ENCODE measurements at places on chromosomes 1 and 21. TPM values are rescaled to one million over a fixed set of nuclear protein-coding genes. Genes with fewer than 3 reads are reported as not detected.
A peak's percentile ranks its signal among the peaks of the same experiment; 100 is the strongest.

DNA sequence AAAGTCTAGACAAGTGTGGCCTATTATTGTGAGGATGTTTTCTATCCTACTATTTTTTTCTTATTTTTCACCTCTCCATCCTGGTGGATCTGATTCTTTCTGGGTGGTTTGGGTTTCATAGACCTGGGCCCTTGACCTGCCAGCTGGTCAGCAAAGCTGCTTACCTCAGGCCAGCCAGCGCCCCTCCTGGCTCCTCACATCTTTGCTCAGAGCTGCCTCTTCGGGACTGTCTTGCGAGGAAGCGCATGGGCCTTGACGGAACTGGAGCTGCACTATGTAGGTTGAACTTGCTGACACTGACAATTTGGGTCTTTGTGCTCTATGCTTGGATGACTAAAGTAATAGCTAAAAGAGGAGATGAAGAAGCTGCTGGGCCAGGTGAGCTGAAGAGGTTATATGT lies 138.5 kb upstream of the SYT6 start:
- DNase-seq: no peak

- no peak for DNase-seq
Observed at GRCh38 chr1:11494771-11495170, 15.8 kb downstream of the DISP3 start.

Gene OR6N1
- not detected for total RNA-seq

DNA sequence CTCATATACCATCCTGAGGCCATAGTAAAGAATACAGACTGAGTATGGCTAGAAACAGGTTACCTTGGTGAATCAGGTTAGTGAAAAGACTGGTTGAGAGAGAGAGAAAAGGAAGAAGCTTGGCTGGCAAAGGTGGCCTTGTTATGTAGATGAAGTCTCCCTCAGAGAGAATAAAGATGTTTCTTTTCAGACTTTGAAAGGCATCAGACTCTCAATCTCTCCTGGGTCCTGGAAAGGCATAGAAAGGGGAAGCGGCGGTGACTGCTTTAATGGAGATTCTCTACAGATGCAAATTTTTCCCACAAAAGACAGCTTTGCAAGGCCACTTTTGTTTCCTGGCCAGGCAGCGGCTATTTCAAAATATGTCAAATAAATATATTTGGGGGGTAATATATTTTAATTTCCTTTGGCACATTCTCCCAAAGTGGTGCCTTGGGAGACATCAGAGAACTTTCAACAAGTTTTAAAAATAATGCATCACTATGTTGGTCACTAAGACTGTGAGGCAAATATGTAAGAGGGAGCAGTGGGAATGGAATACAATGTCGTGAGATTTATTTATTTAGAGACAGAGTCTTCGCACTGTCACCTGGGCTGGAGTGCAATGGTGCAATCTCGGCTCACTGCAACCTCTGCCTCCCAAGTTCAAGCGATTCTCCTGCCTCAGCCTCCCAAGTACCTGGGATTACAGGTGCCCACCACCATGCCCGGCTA lies 46.1 kb downstream of the NPHS2 start:
- no peak for DNase-seq

Gene FAM151A
- not detected for total RNA-seq

DNA sequence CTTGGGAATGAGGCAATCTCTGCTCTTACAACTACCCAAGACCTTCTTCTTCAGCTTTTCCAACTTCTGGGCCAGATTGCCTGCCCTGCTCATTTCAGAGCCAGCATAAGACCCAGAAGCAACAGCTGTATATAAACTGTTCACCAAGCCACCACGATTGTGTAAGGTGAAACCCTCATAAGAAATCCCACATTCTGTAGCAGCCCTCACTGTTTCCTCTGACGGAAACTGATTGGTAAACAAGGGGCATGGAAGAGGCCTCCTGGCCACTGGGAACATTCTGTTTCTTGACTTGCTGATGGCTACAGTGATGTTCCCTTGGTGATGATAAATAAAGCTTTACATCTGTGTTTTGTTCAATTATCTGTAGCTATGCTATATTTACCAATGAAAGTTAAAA lies 39.7 kb upstream of the EXO1 start:
- peak; percentile 7 for DNase-seq

DNA sequence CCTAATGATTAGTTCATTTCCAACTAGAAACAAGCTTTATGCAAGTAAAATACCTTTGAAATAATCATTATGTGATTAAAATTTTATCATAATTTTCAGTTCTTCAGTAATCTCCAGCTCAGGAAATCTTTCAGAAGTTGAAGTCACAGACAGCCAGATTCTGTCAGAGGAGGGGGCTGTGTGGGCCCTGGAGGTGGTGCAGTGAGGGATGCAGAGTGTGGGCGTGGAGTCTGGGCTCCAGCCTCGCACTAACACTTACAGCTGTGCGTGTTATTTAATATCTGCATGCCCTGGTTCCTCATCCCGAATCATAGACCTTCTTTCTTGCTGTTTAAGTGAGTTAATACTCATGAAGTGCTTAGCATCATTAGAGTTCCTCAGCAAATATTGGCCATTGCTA lies 23.9 kb downstream of the WDR64 start:
- DNase-seq: no peak

DNA sequence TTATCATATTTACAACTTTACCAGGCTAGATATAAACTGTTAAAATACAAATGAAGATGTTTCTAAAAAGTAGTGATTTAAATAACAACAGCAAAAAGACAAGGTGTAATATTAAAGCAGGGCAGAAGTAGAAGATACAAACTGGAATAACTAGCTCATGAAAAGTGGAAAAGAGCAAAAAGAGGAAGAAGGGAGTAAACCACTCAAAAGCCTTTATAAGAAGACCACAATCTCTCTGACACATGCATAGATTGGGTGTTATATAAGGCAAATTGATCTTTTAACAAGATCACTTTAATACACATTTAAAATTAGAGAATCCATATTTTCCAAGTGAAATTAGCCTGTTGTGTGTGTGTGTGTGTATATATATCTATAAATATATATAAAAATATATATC lies 5.0 kb downstream of the DENND1B start:
- DNase-seq: no peak

GRCh38 chr1:163935738-163936374 lies 614.1 kb downstream of the NUF2 start:
- DNase-seq: no peak

Gene KCNJ15
- total RNA-seq: 2.1 TPM

DNA sequence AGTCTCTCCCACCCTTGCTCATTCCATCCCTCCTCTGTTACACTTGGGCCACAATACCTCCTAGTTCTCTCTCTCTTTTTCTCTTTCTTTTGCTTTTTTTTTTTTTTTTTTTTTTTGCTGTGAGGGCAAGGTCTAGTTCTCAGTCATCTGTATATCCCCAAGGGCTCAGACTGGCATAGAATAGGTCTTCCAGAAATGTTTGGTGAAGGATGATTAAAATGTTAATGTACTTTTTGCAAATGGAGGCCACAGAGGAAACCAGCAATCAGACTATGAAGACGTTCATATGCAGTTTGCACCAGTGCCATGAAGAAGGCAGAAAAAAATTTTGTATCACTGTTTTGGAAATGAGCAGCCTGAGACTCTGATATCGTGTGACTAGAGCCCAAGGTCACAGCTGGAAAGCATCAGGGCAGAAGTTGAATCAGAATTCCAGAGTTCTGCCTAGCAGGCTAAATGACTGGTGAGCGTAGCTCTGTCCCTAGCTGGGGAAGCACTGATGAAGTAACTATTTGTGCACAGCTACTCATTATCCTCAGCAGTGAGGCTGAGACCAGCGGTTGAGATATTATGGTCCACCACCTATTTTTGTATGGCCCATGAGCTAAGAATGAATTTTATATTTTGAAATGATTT lies 186.5 kb downstream of the TGFBR3 start:
- DNase-seq: peak; percentile 53

Gene CHRM3
- total RNA-seq: 6.1 TPM

DNA sequence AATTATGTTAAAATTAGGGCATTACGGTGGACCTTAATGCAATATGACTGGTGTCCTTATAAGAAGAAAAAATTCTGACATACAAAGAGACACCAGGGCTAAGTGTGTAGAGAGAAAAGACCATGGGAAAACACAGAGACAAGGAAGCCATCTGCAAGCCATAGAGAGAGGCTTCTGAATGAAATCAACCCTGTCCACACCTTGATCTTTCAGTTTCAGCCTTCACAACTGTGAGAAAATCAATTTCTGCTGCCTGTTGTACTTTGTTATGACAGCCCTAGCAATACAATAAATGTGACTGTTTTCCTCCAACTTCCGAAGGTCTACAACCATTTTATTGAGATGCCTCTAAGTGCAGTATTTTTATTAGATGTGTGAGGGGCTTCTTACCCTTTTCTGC lies 1407.2 kb downstream of the MRPL39 start:
- no peak for DNase-seq

DNA sequence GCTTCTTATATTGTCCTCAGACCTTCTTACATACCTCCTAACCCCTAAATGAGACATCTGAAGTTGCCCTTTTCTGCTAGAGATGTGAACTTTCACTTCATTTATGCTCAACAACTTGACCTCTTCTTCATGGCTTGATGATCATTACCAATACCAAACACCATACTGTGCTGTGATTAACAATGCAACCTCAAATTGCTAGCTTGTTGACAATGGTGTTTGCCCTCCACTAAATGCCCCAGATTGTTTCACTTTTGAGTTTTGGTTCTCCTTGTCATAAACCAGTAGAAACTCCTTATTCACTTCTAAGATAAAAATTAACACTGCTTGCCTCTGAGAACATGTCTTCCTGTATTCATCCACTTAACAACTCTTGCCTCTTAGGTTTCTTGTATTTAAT lies 5.6 kb downstream of the JAK1 start:
- DNase-seq: no peak

- no peak for DNase-seq
Observed at GRCh38 chr1:29499104-29499650, 262.9 kb downstream of the PTPRU start.

Gene PRAMEF8
- total RNA-seq: not detected

- no peak for DNase-seq
Observed at GRCh38 chr1:229153955-229154548, 116.9 kb upstream of the RAB4A start.

DNA sequence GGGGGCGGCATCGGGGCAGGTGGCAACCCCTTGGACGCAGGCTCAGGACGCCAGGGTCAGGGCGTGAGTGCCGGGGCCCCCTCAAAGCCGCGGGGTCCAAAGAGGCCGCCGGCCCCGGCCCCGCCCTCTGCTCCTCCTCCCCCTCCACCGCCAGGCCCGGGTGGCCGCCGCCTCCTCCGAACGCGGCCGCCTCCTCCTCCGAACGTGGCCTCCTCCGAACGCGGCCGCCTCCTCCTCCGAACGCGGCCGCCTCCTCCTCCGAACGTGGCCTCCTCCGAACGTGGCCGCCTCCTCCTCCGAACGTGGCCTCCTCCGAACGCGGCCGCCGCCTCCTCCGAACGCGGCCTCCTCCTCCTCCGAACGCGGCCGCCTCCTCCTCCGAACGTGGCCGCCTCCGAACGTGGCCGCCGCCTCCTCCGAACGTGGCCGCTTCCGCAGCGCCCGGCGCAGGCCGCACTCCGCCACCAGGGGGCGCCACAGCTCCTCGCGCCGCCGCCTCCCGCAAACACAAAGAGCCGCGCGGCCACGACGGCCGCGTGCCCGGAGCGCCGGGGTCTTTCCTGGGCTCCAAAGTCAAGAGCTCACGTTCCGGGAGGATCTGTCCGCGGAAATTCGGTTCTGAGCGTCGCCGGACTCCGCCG lies 19.3 kb upstream of the SAMD11 start:
- peak; percentile 89 for DNase-seq

DNA sequence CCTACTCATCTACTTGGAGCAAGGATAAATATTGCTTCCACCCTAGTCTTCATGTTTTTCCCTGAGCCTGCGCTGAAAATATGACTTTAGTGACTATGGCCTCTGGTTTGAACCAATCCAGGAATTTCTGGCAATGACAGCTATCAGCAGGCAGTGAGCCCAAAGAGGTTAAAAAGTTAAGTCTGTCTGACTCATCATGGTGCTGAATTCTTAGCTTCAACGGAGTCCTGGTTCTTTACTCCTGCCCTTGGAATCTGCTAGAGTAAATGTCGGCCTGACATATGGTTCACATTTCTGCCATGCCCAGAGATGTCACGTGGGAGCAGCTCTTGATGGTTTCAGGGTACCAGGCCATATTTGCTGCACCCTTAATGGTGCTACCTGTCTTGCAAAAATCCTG lies 351.6 kb upstream of the PLXNA2 start:
- DNase-seq: no peak

DNA sequence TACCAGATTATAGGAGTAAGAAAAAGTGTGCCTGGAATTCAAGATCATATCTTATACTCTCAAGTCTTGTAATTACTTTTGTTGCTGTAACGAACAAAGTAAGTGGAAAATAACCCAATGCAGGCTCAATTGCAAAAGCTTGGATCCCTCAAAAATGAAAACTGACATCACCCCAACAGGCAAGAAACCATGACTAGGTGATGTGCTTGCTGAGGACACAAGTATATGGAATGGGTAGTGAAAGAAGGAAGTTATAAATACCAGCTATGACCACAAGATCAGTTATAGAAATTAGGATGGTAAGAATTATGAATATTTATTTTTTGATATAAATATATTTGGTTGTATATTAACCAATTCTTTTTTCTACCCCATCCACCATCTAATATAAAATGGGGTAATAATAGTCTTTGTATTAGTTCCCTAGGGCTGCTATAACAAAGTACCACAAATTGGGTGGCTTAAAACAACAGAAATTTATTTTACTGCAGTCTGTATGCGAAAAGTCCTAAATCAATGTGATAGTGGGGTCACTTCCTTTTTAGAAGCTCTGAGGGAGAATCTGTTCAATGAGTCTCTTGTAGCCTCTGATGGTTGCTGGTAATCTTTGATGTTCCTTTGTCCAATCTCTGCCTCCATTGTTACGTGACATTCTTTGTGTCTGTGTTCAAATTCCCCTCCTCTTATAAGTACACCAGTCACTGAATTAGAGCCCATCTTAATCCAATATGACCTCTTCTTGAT lies 45.0 kb downstream of the DUSP10 start:
- no peak for DNase-seq

Gene SPAG17
- 1.1 TPM for total RNA-seq

Data from tongue (tissue), 3 donors.